Activated gamma-delta T cell (primary cell): ENCODE measurements at places on chromosomes 3 and 15.

- no peak for DNase-seq
These were observed 49.6 kb downstream of the CHD2 start for GRCh38 chr15:92949604-92950249.

- no peak for DNase-seq
These were observed 27.4 kb downstream of the PPARG start for GRCh38 chr3:12316253-12316652.

- no peak for DNase-seq
These were observed 79.2 kb downstream of the PLSCR2 start for GRCh38 chr3:146390006-146390772.

- DNase-seq, result no peak
These were observed 16.2 kb downstream of the PLA1A start for GRCh38 chr3:119613872-119614271.

DNA sequence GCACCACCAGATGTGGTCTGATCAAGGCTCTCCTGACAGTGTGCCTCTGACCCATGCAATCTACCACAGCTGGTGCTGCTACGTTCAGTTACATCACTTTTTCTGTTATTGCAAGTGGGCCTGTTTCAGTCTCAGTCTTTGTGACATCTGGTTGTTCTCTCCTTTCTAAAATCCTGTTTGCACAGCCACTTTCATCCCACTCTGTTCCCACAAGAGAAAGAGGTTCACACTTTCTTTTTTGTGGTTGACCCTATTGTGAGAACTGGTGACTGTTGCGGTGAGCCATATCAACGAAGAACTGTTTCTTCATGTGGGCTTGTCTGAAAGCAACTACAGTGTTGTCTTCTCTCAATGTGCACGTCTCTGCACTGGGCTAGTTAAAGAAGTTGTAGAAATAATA, 342.8 kb upstream of the ARPP21 start:
- DNase-seq, result no peak

DNA sequence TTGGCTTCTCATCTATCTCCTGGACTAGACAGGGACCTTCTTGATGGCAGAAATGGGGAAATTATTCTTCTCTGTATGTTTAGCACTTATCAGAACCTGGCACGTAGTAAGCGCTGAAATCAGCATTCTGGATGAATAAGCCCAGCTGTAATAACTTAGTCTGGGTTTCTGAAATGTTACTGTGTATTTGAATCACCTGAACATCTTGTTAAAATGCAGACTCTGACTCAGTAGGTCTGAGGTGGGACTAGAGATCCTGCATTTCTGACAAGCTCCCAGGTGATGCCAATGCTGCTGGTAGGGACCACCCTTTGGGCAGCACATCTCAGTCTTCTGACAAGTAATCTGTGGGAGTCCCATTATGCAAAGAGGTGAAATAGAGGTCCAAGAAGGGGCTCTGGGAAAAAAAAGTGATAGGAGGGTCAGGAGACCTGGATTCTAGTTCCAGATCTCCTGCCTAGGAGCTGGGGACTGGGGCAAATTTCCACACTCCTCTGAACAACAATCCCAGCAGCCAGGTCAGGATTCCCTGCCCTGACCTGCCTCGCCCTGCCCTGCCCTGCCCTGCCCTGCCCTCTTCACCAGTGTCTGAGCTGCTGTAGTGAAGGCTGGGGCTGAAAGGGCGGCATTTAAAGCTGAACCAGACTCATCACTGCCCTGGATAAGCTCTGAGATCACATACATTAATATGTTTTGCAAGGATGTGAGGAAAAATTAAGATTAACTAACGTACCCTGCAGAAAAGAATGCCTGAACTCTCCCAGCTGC, 17.2 kb upstream of the SLC6A11 start:
- no peak for DNase-seq

DNA sequence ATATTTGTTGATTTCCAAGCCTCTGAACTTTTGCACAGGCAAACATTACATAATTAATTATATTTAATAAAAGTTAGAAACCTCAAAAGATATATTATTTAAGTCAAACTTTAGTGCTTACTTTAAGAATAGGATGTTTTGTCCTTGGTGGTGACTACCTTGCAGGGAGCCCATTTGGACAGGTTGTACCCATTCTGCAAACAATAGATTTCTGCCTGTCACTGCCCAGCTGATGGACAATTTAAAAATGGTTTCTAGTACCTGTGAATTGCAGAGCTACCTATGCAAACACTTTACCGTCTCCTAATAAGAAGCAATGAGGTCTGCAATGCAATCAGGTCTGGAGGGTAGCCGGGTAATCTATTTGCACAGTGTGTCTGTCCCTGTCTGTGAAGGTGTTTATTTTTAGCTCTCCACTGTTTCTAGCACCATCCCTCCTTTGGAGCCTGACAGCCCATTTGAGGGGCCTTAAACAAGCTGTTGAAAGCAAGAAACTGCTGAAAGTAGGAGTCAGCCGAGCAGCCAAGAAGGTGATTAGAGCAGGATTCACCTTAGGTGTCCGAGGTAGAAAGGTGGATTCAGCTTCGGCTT, 556.2 kb upstream of the CFAP20DC start:
- DNase-seq, result no peak

- no peak for DNase-seq
These were observed 55.4 kb downstream of the ATP13A4 start for GRCh38 chr3:193499136-193499770.

- DNase-seq, result no peak
These were observed 181.7 kb upstream of the CADPS start for GRCh38 chr3:63056932-63057331.

DNA sequence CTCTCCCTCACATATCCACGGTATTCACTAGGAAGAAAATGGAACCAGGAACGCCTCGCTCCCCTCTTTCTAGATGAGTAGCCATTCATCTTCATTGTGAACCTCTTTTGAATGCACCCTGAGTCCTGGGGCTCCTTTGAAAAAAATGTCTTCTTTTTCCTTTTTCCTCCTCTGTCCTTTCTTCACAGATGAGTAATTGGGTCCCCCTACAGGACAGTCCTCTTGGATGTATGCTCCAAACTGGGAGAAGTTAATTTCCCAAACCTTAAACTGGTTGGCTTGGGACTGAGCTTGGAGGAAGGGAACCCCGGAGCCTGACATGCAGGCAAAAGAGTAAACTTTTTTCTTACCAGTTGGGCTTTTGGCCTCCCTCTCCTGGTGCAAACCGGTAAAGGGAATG, 108.8 kb downstream of the DPH6 start:
- no peak for DNase-seq

DNA sequence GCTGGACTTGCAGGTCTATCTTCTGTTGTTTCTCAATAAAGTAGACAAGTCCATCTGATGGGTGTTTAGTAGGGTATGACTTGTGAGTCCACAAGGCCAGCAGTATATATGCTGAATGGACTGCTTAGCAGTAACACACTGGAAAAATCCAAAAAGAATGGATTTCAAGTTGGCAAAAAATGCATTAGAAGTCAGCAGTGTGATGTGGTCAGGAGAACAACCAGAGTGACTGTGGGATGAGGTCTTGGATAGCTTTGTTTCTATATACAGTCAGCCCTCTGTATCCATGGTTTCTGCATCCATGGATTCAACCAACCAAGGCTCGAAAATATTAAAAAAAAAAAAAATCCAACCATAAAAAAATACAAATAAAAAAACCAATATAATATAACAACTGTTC, 55.8 kb downstream of the LPP start:
- no peak for DNase-seq

- no peak for DNase-seq
These were observed 27.6 kb upstream of the ARL6 start for GRCh38 chr3:97736928-97737327.

GRCh38 chr3:40247714-40248454, 61.6 kb upstream of the EIF1B start:
- DNase-seq, result no peak

- DNase-seq, result no peak
These were observed 106.2 kb upstream of the RAP2B start for GRCh38 chr3:153055779-153056178.

DNA sequence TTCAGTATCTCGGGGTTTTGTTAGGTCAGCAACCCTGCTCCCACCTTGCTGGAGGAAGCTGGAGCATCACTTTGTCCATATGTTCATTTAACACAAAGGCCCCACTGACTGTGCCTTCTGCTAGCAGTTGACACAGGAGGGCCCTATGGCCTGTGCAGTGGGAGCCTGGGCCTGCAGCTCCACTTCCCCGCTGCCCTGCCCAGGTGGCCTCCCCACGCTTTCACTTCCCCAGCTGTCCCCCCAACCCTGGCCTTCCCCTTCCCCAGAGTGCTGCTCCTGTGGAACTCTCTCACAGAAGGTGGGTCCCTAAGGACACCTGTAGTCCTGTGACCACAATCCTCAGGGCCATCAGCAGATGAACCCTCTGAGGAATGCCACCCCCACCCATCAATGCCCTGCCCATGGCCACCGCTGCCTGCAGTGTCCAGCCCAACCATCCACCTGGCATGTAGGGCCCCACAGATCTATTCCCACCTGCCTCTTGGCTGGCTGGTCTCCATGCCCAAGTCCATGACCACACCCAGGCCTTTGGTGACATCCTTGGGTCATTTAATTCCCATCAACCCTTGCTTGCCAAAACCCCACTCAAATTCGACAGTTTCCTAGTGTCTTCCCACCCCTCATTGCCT, 13.5 kb downstream of the TBC1D21 start:
- no peak for DNase-seq

- DNase-seq, result no peak
These were observed 295.4 kb upstream of the RORA start for GRCh38 chr15:61524545-61524944.

DNA sequence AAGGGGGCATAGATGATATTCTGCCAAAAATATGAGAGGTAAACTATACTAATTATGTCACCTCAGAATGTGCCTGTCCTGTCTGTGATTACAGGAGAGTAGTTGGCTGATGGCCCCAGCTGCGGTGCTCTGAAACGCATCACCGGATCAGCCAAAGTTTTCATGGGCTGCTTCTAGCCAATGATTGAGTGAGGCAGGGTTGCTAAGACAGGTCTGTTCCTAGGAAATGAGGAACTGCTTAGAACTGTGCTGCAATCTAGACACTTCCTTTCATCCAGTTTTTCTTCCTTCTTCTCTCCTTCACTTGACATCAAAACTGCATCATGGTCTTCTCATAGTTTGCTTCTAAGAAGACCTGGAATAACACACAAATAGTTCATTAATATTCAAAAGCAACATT, 124.0 kb downstream of the KCNH8 start:
- DNase-seq, result no peak

- DNase-seq, result no peak
These were observed 18.5 kb downstream of the SHQ1 start for GRCh38 chr3:72829701-72830100.

DNA sequence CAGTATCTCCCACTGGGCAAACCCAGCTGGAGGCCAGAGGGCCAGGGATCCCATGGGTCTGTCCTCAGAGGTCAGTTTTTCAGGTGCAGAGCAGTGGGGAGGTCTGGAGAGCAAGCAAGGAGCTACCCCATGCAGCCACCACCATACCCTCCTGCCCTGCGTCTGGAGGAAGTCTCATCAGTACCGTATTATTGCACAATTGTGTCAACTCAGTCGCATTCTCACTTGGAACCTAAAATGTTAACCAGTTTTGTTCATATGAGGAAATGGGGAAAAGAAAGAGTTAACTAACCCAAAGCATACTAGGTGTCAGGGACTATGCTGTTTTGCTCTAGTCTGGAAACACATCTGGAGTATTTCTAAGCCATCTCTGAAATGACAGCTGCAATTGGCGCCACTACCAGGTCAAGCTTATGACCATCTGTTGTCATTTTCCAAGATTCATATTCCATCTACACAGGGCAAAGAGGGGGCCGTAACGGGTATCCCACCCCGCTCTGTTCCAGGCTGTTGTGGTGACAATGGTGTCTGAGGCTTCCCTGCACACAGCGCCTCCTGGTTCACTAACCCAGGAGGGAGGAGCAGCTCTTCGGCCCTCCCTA, 16.9 kb upstream of the APBA2 start:
- no peak for DNase-seq

GRCh38 chr3:126523745-126524428, at the start of gene CHST13:
Gene CHST13, plus strand, starts transcription at chr3:126524155. Its CDS starts 178 bp downstream, at chr3:126524333.
- no peak for DNase-seq

DNA sequence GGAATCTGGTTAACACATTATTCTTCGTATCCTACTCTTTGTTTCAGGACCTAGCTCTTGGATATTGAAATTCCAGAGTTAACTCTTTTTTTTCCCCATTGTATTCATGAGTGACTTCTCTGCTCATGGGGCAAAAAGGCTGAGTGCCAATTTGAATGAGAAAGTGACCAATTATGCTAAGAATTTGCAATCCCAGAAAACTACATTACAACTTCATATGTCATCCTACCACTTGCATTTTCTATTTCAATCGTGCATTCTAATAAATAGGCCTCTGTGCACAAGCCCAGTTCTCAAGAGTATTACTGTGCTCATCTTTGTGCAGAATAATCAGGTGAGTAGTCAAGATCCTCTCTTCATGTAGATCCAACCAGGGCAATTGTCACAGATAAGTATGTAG, 537.8 kb downstream of the OTOL1 start:
- no peak for DNase-seq

- DNase-seq, result no peak
These were observed 12.2 kb upstream of the SLC7A14 start for GRCh38 chr3:170598091-170598502.

GRCh38 chr15:36334059-36334458, 245.4 kb upstream of the CDIN1 start:
- DNase-seq, result no peak

- no peak for DNase-seq
These were observed 241.5 kb downstream of the CLSTN2 start for GRCh38 chr3:140176526-140176925.

GRCh38 chr3:44434834-44435510, 42.5 kb downstream of the ZNF445 start:
- DNase-seq, result no peak

- no peak for DNase-seq
These were observed 48.9 kb upstream of the ATP10A start for GRCh38 chr15:25912035-25912434.

DNA sequence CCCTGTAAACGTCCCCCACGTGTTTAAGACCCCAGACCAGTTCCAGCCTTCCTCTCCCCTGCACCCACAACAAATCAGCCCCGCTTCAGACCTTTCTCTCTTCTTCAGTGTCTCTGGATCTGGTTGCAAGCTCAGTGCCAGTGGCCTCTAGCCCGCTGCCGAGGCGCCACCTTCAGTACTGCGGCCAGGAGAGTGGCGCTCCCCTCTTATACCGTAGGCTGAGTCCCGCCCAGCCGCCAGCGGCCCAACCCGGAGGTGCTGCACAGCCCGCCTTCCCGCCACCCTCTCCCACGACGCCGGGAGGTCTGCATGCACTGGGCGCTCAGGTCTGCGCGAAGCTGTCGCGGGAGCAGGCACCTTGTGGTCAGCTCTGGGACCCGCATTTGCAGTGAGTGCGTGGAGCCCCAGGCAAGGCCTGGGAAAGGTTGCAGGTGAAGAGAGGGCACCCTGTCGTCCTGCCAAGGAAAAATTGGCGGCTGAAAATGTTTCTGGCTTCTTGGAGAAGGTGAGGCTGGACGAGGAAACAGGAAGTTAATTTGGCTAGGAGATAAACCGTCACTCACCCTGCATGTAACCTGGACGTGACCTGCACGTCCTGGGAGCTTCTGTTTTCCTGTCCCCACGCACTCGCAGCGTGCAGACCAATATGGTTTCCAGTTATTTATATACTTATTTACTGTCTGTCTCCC, at the start of gene C2CD4B:
Gene C2CD4B (minus strand): TSS at position 182 of the 689 bp plus-strand sequence. CDS start 301 bp downstream, outside the sequence.
- DNase-seq, result no peak
